ENCODE measurements at places on chromosomes 2 and 18.

GRCh38 chr2:106142683-106143082, 51.4 kb downstream of the UXS1 start:
- DNase-seq, result no peak

DNA sequence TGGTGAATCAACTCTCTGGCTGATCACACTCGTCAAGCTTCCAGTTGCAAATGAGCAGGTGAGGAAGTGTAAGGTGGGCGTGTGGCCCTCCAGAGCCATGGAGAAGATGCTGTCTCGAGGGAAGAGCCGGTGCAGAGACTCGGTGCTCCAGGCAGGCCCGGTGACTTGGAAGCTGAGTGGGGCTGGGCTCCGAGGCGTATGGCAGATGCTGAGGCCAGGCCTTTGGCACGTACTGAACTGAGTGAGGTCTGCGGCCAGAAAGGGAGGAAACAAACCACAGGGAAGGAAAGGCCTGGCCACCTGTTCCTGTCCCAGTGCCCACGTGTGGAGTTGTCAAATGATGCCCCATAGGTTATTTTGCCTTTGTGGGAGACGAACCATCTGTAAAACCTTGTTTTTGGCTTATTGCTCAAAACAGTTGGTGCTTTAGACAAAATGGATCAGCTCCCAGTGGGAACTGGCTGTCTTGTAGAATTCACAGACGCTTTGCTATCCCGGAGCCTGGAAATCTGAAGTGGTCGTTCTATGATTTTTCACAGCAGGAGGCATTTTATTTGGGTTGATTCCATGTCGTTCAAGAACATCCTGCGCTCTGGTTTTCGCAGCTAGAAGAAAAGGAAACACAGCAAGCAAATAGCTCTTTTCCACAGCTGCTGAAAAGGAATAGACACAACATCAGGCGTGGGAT, 117.5 kb upstream of the TMEM18 start:
- DNase-seq, result no peak

DNA sequence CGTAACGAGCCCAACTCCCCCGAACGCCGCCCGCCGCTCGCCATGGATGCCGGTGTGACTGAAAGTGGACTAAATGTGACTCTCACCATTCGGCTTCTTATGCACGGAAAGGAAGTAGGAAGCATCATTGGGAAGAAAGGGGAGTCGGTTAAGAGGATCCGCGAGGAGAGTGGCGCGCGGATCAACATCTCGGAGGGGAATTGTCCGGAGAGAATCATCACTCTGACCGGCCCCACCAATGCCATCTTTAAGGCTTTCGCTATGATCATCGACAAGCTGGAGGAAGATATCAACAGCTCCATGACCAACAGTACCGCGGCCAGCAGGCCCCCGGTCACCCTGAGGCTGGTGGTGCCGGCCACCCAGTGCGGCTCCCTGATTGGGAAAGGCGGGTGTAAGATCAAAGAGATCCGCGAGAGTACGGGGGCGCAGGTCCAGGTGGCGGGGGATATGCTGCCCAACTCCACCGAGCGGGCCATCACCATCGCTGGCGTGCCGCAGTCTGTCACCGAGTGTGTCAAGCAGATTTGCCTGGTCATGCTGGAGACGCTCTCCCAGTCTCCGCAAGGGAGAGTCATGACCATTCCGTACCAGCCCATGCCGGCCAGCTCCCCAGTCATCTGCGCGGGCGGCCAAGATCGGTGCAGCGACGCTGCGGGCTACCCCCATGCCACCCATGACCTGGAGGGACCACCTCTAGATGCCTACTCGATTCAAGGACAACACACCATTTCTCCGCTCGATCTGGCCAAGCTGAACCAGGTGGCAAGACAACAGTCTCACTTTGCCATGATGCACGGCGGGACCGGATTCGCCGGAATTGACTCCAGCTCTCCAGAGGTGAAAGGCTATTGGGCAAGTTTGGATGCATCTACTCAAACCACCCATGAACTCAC, 673 bp downstream of the PCBP1 start:
- peak; percentile 48 for DNase-seq

DNA sequence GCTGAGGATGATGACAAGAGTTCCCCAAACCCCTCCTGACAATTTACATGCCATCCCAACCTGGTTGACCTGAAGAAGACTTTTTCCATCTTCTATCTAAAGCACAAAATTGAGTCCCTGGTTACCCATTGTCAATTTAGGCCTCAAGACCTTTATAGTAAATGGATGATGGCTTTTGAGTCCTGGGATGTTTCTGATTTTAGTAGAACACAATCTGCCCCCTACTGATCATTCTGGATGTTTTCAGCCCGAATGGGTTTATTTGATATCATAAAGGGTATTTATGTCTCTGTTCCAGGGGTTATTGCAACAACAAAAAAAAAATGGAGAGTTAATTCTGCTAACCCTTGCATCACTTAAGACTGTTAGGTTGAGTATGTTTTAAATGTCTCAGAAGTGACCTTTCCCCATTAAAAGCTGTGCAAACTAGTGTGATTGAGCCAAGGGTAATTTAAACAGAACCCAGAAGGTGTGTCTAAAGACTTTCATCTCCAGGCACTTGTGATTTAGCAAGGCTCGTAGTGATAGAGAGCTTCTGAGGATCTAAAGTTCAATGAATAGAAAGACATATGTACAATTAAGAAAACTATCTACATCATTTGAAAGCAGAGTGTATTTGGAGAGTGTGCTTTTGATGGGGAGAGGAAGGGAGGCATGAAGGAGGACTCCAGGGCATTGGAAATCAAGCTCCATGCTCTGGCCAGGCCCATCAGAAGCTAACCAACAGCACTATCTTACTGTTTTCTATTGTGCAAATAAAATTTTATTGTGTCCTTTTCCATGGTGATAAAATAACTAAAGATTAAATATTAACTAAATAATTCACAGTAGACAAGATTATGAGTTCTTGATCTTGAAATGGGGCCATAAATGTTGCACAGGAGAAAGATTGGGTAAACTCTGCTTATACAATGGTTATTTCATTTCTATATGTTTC, 96.6 kb upstream of the NOSTRIN start:
- DNase-seq, result no peak

GRCh38 chr2:11876436-11876835, 130.0 kb downstream of the LPIN1 start:
- no peak for DNase-seq

- no peak for DNase-seq
These were observed 656.6 kb downstream of the GALR1 start for GRCh38 chr18:77906103-77906892.

DNA sequence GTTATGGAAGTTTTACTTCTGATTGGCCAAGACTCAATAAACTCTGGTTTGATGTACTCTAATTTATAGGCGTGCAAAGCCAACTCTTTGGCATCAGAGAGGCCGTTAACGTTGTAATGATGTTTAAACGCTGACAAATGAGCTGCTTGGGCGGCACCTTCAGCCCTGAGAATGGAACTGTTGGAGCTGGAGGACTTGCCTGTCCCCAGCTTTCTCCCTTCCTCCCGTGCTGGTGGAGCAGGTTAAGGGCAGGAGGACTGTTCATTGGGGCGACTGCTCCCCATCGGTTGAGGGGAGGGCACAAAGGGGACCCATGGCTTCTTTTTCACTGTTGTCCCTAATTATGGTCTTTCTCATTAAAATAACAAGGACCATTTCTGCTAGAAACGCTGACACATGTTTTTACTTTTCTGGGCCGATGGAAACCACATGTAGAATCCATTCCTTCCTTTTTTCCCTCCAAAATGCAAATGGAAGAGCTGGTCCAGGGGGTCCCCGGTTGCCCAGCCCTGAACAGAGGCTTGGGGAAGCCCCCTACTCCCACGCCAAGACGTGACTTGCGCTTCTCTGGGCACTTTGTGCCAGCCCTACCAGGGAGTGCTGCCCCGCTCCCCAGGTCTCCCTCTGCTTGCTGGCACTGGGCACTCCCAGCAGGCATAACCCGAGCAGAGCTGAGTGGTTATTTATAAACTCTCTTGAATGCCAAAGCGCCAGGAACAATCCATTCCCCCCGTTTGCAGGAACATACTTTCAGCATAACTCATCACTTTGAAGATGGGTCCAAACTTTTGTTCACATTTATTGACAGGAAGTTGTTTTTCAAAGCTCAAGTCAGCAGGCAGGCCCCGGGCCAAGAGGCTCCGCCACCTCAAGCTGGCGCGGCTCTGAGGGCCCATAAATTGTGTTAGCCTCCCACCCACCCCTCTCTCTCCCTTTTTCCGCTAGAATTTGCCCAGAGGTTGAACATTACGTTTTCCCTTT, 170.1 kb downstream of the ASB1 start:
- no peak for DNase-seq

DNA sequence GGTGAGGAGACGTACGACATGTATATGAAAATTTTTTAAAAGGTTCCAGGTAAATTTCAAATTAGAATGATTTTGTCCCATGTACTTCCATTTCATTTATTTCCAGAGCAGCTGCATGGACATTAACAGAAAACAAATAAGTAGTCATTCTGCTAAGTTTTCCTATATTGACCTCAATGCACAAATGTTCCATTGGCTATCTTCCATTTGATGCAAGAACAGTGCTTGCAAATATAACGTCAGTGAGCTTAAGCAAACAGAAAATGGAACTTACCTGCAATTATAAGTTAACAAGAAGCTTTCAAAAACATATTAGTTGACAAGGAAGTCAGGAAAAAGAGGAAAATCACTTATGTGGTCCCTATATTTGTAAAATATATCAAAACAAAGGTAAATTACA, 16.6 kb downstream of the PAIP2B start:
- no peak for DNase-seq

- no peak for DNase-seq
These were observed 854.6 kb downstream of the CNTNAP5 start for GRCh38 chr2:124879640-124880039.

DNA sequence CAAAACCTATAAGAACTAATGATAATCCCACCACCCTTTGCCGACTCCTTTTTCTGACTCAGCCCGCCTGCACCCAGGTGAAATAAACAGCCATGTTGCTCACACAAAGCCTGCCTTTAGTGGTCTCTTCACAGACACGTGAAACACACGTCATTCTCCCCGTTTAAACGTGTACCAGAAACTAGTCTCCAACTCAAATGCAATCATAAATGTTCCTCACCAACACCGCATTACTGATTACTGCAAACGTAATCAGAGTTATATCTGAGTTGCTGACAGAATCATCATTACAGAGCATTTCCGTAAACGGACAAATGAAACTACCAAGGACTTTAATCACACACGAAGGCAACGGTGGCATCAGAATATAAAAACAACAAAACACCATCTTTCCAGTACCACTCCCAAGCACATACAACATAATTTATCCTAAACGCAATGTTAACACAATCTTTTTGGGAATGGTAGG, 1.9 kb downstream of the CLK1 start:
- peak; percentile 16 for DNase-seq

- DNase-seq, result no peak
These were observed 136.1 kb downstream of the SH3BP4 start for GRCh38 chr2:235087832-235088495.

GRCh38 chr2:101311696-101312017, 3.2 kb upstream of the RNF149 start:
- DNase-seq, result no peak

DNA sequence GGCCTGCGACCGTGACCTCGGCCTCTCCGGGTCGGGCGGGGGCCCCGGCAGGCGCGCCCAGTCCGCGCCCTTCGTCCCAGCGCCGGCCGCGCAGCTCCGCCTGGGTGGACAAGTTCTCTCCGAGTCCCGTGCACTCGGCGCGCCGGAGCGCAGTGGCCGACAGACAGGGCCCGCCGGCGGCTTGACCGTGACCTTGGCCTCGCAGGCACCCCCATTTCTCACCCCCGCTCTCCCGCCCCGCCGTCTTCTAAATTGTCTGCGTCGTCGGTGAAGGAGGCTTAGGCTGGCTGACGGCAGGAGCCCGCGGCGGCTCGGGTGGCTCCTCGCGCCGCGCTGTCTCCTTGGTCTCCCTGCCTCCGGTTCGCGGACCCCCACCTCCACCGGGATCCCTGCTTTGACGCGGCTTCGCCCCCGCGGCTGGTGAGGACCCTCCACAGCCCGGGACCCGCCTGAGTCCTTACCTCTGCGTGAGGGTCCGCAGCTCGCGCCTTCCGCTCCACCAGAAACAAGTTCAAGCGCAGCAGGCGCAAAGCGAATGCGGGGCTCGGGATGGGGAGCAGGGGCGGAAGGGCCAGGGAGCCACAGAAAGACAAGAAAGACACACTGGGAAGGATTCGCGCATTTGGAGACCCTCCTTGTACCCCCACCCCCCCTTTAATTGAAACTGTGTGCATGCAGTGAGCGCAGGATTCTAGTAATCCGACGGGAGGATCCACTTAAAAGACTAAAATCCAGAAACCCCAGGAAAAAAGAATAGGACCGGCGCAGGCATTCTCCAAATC, 4.0 kb downstream of the PTGR3 start:
- DNase-seq, result no peak

GRCh38 chr18:59022167-59022945, 117.3 kb upstream of the SEC11C start:
- no peak for DNase-seq

All from stimulated activated CD4-positive, alpha-beta T cell treated with anti-CD3 and anti-CD28 coated beads, Interleukin-1b, Interleukin-23, amount 100 ng/mL, for 4 hours (primary cell).